ENCODE measurements at places on chromosomes 2 and 18.

DNA sequence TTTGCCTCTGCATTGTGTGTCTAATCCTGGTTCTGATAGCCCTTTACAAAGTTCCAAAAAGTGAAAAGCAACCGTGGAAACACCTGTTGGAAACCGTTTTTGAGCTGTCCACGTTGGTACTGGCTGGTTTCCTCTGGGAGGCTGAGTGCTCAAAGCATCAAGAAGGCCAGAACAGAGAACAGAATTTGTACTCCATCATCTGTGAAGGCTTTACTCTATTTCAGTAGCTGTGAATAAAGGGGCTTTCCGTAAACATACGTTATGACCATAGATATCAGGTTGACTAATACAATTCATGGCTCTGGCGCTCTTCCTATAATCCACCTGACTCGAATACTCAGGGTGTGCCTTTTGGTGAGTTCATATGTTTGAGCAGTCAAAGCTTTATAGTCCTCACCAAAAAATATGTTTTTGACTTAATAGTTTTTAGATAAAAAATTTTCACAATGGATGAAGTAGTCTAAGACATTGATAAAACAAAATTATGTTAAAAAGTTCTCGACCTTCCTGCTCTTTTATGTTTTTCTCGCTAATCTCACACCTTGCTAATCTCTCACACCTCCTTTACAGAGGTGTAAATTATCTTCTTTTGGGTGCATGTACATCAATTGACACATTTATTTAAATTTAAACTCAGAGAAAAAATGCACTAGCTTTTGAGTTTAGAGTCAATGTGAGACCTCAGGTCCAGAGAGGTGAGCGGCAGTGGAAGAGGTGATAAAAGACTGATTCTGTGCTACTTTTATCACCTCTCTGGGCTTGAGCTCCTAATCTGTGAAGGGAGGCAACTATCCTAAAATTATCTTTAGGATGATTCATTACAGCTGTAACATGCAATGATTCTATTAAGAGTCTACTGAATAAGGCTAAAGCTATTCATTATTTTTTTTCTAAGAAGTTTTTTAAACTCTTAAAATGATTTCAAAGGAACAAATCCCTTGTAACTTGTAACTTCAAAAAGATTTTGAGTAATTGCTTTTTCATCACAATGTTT is 65.3 kb downstream of the CXCR4 start:
- DNase-seq: no peak

DNA sequence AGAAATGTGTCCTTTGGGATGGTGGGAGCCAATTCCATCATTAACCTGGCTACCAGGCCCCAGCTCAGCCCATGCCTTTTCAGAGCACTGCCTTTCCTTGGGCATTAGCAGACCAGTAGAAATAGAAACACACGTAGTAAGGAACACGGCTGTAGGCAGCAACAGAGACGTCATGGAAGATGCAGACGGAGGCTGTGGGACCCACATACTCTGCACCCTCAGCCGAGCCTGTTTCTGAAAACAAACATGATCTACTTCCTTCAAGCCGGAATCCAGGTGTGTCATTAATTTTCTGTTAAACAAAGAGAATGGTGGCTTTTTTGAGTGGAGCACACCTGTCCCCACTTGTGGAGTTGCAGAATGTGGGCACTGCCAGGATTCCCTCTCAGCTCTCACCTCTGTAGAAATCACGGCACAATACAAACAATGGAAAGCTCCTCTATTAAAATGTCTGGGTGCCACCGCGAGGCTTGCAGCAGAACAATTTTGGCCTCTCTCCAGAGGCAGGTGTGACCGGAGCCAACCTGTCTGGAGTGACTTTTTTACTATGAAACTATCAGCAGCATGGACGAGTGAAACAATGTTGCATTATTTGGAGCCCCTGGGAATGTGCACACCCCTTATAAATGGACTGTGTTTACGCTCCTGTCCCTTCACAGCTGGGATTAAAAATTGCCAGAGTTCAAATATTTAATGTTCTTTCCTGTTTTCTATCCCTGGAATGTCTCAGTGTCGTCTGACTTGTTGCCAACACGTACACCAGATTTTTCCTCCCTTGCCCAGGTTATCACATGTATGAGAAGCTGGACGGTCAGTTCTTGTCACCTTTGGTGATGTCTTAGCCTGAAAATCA is 31.7 kb downstream of the SPP2 start:
- peak; percentile 92 for DNase-seq

DNA sequence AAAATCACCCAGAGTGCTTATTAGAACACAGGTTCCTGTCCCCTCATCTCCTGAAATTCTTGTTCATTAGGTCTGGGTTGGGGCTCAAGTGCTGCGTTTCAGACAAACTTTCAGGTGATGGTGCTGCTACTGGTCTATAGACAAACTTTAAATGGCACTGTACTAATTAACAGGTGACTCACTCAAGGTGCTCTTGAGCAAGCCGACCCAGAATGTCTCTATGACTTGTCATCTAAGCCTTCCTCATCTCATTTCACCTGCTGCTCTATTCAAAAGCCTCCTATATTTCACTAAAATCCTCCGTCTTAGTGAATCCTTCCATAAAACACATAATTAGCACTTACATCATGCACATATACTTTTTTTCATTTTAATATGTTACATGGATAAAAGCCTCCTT is 29.9 kb upstream of the STK39 start:
- DNase-seq: no peak

- DNase-seq: peak; percentile 11
Measured at GRCh38 chr18:63578357-63578958, 8.7 kb upstream of the SERPINB13 start.

GRCh38 chr2:217387776-217388387 is 528.0 kb upstream of the TNP1 start:
- DNase-seq: no peak

- no peak for DNase-seq
Measured at GRCh38 chr18:69936191-69936558, 11.5 kb downstream of the CD226 start.

DNA sequence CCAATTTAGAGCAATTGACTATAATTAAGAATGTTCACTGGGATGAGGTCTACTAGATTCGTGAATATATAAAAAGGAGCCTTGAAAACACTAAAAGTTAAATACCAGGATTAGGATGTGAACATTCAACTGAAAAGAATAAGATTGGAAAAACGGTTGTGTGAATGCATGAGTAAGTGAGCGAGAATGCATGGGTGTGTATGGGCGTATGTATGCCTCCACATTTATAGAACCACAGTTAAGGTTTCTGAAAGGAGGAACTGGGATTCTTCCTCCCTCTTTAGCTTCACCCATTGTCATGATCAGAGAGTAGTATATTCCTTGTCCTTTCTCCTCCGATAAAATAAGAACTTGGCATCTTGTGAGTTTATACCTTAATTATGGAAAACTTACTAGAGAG is 151.1 kb upstream of the UBE2E3 start:
- no peak for DNase-seq

- no peak for DNase-seq
Measured at GRCh38 chr2:74503506-74504475, 3.7 kb downstream of the PCGF1 start.

GRCh38 chr2:19031642-19032041 is 326.8 kb downstream of the OSR1 start:
- DNase-seq: no peak

GRCh38 chr2:44275927-44276303 is 635 bp downstream of the SLC3A1 start:
- no peak for DNase-seq

- DNase-seq: no peak
Measured at GRCh38 chr2:227054006-227054405, 110.0 kb downstream of the COL4A4 start.

- DNase-seq: no peak
Measured at GRCh38 chr2:83464444-83464843, 994.6 kb downstream of the SUCLG1 start.

DNA sequence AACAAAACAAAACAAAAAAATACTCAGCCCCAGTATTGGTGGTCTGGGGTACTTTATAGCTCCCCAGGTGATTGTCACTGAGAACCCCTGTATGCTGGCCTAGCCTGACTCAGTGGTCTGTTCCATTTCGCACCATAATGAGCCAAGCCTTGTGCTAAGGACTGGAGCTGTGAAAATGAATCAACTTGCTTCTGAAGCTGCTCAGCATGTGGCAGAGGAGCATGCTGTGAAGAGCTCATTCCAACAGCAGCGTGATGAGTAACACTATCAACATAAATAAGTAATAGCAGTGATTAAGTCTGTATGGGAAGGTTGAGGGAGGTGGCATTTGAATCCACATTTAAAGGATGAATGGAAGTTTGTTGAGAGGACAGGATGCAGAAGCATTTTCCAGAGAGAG is 67.2 kb upstream of the ATL2 start:
- no peak for DNase-seq

- no peak for DNase-seq
Measured at GRCh38 chr18:508835-509234, 8.3 kb upstream of the COLEC12 start.

GRCh38 chr18:76234676-76235060 is 260.4 kb downstream of the ZNF516 start:
- no peak for DNase-seq

- no peak for DNase-seq
Measured at GRCh38 chr2:88658881-88659537, 31.7 kb upstream of the EIF2AK3 start.

DNA sequence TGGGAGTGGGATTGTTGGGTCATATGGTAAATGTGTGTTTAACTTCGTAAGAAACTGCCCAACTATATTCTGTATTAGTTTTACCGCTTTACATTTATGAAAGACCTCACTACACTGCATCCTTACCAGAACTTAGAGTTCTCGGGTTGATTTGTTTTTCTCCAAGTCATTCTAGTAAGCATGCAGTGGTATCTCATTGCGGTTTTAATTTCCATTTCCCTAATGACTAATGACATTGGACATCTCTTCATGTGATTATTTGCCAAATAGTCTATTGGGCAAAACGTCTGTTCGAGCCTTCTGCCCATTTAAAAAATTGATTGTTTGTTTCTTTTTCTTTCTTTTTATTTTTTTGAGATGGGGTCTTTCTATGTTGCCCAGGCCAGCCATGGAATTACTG is 6.8 kb downstream of the FBLN7 start:
- no peak for DNase-seq

DNA sequence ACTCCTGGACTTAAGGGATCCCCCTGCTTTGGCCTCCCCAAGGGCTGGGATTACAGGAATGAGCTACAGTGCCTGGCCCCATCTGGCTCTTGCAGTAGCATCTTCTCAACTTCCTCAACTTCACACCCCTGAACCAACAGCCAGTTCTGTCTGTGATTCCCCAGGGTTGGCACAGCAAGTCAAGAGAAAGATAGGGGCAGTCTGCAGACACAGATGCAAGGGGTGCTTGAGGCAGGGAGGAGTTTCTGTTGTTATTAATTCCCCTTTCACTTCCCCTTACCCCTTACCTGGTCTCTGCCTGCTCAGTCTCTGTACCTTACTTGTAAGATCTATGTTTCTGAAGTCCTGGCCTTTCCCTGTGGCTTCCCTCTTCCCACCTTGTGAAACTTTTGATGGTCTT is 54.1 kb upstream of the MEX3C start:
- DNase-seq: no peak

DNA sequence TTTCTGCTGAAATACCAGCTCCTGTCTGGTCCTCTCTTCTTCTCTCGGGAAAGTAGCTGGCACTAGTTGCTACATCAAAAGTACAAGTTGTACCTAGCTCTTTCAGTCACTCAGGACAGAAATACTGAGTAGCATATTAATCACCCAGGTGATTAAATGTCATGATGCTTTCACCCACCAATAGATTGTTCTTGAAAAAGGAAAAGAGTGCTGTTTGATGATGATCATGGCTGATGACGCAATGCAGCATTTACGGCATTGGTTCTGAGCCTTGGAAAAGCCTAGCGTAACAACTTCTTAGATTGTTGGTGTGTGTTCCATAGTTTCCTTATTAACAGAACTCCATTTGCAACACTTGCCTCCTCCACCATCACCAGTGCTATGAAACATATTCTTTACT is 190.7 kb downstream of the CDH7 start:
- DNase-seq: no peak

GRCh38 chr18:46184727-46185126 is 80.5 kb downstream of the HAUS1 start:
- no peak for DNase-seq

DNA sequence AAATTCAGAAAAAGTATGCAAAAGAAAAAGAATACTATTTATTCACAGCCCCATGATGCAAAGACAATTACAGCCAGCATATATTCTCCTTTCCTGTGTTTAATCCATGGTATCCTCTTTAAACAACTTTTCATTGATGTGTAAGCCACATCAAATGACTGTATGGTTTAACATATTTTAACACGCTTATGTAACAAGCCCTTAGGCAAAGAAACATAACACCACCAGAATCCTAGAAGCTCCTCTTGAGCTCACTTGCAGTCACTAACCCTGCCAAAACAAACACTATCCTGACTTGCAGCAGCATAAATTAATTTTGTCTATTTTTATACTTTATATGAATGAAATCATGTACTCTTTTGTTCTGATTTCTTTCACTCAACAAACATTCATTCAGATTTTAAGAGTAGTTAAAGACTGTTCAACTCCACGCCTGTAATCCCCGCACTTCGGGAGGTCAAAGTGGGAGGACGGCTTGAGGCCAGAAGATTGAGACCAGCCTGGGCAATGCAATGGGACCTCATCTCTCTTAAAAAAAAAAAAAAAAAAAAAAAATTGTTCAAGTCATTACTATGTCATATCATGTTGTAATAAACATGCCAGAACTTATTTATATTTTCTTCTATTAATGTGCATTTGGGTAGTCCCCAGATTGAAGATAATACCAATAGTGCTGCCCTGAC is 226.3 kb downstream of the NBAS start:
- peak; percentile 48 for DNase-seq

GRCh38 chr2:128605421-128605820 is 286.8 kb upstream of the HS6ST1 start:
- no peak for DNase-seq

- no peak for DNase-seq
Measured at GRCh38 chr2:65144571-65144970, 14.7 kb upstream of the RAB1A start.

DNA sequence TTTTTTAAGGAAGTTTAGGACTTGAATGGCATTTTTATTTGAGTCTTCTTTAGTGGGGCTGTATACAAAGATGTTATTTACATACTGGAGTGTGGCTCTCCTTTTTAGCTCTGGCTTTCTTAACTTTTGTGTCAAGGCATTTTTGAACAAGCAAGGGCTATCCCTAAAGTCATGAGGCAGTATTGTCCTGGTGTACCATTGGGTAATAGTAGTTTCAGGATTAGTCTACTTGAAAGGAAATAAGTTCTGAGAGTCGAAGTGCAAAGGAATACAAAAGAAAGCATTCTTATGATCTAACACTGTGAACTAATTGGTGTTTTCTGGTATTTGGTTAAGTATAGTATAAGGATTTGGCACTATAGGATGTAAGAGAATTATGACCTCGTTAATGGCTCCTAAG is 1.9 kb upstream of the CYP27A1 start:
- DNase-seq: no peak
